Mesangial cell (primary cell): ENCODE measurements at places on chromosomes 7 and 10. TPM values are rescaled to one million over a fixed set of nuclear protein-coding genes. Genes with fewer than 3 reads are reported as not detected.

PRKAR2B gene
- 3.4 TPM in 2 replicates for total RNA-seq

CYP2E1 gene
- total RNA-seq, result 0.16 and 0.38 TPM in 2 replicates

ARF5 gene
- 273 and 359 TPM in 2 replicates for total RNA-seq

ZNF438 gene
- 2.0 and 2.1 TPM in 2 replicates for total RNA-seq

LAMTOR4 gene
- 166 and 186 TPM in 2 replicates for total RNA-seq

PRRT4 gene
- 0.13 TPM in 1 of 2 replicates, not detected in the other for total RNA-seq

LIPM gene
- not detected in 2 replicates for total RNA-seq

PAX4 gene
- not detected in 2 replicates for total RNA-seq

FAM180A gene
- not detected in 2 replicates for total RNA-seq

ZNF117 gene
- 1.3 and 1.6 TPM in 2 replicates for total RNA-seq

ELN gene
- total RNA-seq, result 0.38 TPM in 1 of 2 replicates, not detected in the other

SPDYE11 gene
- total RNA-seq, result not detected in 2 replicates

OR2A7 gene
- 1.1 and 2.2 TPM in 2 replicates for total RNA-seq

DENND2A gene
- total RNA-seq, result 4.7 and 20.7 TPM in 2 replicates

BAZ1B gene
- 28.6 and 38.9 TPM in 2 replicates for total RNA-seq

UCMA gene
- total RNA-seq, result not detected in 2 replicates

RPEL1 gene
- not detected in 2 replicates for total RNA-seq

CLEC5A gene
- total RNA-seq, result not detected in 2 replicates

TMEM213 gene
- total RNA-seq, result not detected in 2 replicates

GIMAP2 gene
- total RNA-seq, result not detected in 2 replicates

CYREN gene
- total RNA-seq, result 46.8 and 50.3 TPM in 2 replicates

CHN2 gene
- 0.33 and 1.0 TPM in 2 replicates for total RNA-seq

ADCYAP1R1 gene
- total RNA-seq, result not detected in 2 replicates

EN2 gene
- total RNA-seq, result not detected in 2 replicates

OR6V1 gene
- total RNA-seq, result not detected in 2 replicates

TRPV5 gene
- not detected in 2 replicates for total RNA-seq
